ENCODE measurements at places on chromosomes 13 and 19.

GRCh38 chr13:103157016-103157415, 90.8 kb upstream of the SLC10A2 start:
- no peak for DNase-seq

DNA sequence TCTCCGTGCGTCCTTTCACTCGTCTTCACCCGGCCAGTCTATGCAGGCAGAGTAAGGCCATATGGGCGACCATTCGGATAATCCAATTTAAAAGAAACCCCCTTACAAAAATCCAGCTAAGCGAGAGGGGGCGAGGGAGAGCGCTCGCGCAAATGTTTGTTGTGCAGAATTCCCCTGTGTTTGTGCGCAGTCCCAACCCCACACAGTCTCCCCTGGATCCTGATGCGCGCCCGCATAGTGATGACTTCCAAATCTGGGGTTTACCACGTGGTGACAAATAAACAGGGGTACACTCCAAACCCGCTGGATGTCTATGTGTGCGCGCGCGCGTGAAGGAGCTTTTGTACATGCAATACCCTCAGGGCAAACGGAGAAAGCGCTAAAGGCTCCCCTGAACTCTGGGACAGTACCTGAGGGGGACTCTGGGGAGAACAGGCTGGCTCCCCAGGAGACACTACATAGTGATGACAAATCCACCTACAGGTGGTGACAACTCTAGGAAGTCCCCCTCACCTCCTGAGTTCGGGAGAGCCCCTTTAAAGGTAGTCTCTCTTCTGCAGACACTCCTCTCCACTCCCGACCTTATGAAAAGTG, 8.5 kb downstream of the SOX21 start:
- no peak for DNase-seq

DNA sequence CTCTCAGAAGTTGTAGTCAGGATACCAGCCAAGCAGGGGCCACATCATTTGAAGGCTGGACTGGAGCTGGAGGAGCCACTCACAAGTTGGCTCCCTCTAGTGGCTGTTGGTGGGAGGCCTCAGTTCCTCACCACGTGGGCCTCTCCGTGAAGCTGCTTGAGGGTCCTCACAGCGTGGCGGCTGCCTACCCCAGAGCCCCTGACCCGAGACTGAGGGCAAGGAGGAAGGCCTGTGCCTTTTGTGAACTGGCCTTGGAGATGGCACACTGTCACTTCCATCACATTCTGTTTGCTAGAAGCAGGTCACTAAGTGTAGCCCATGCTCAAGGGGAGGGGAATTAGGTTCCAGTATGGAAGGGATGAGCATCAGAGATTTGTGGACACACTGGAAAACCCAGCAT, 14.6 kb downstream of the GNA11 start:
- DNase-seq = no peak

- peak; percentile 64 for DNase-seq
Measured at GRCh38 chr19:19552798-19553197, 14.7 kb downstream of the CILP2 start.

GRCh38 chr19:21586311-21587116, 81.1 kb downstream of the ZNF429 start:
- DNase-seq = peak; percentile 35

DNA sequence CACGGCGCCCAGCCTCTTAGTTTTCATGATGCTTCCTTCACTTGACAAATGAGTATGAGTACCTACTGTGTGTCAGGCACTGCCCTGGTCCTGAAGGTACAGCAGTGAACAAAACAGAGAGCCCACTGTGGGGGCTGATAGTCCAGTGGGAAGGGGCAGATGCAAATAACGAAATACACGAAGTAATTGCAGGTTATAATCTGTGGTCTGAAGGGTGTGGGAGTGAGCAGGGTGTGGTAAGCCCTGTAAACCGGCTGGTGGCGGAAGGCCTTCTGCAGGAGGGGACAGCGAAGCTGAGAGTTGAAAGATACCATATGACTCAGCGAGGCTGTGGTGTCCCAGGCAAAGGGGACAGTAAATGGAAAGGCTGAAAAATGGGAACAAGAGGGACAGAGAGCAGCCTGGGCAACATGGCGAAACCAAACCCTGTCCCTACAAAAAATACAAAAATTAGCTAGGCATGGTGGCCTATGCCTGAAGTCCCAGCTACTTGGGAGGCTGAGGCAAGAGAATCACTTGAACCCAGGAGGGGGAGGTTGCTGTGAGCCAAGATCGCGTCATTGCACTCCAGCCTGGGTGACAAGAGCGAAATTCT, 60.5 kb downstream of the MAP4K1 start:
- DNase-seq = no peak

Measured in femur (tissue), 1 donor.